NCI-H524 (cell line): ENCODE measurements at places on chromosomes 5 and 9.
A peak's percentile ranks its signal among the peaks of the same experiment; 100 is the strongest.

- peak; percentile 90 for DNase-seq
Measured at GRCh38 chr5:133059621-133060020, 7.8 kb downstream of the HSPA4 start.

- peak; percentile 14 for DNase-seq
Measured at GRCh38 chr9:122562134-122562760, 9.3 kb downstream of the OR1N2 start.

DNA sequence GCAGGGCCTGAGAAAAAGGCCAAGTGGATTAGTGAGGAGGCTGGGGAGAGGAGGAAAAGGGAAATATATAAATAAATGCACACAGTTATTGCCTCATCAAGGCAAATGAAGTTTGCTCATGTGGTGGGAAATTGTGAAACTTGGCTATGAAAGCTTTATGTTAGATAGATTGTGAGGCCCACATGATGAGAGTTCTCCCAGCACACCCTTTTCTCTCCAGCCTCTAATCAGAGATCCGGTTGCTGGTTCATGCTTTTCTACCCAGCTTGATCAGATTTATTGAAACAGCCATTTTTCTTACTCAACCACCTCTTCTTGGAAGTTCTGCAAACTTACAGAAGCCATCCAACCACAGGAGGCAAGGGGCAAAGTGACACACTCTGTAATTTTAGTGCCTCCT is 125.8 kb upstream of the KLF4 start:
- no peak for DNase-seq

- DNase-seq, result no peak
Measured at GRCh38 chr9:101162231-101162630, 133.7 kb downstream of the PLPPR1 start.

GRCh38 chr5:170020423-170020822 is 40.1 kb upstream of the INSYN2B start:
- DNase-seq, result no peak

GRCh38 chr5:1348986-1349245 is 4.0 kb upstream of the CLPTM1L start:
- DNase-seq, result no peak

GRCh38 chr5:76582230-76583162 is 40.7 kb downstream of the F2RL2 start:
- DNase-seq, result no peak

DNA sequence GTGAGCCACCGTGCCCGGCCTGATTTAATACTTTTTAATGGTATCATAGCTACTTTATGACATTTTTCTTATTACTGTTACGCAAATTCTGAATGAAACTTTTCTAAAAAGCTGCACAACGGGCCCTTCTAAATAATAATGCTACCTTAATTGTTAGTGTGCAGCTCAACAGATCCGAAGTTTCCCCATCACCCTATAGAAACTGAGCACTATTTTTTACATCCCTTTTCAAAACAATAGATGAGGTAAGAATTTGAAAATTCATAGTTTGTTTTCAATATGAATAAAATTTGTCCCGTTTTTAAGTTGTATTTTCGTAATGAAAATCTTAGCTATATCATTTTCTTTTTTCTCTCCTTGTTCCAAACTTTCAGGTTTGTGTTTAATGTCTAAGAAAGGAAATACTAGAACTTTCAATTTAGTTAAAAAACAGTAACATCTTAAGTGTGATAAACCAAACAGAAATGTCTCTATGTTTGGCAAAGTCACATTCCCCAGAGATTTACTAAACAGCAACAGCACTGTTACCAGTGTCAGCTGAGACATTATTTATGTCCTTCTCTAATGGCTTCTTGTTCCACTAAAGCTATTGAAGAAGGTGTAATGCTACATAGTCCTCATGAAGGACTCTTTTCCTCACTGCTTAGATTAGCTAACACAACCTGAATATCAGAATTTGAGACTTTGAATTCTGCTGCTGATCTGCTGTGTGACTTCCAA is 22.9 kb downstream of the KIF2A start:
- no peak for DNase-seq

GRCh38 chr5:178214160-178214803 is 9.9 kb downstream of the HNRNPAB start:
- DNase-seq, result no peak

DNA sequence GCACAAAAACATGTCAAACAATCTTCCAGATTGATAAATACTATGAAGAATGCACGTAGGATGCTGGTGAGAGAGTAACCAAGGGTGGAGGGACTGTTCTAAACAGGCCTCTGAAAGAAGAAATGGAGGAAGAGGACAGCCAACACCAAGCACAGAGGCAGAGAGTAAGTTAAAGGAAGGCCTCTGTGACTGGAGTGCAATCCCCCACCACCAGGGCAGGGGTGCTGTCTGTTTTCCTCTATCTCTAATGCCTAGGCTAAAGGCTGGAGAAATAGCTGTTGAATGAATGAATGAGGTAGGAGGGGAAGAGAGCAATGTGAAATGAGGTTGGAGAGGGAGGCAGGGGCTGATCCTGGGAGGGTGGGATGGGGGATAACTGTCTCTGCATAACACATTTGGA is 88.9 kb downstream of the ANKRD55 start:
- DNase-seq, result no peak

DNA sequence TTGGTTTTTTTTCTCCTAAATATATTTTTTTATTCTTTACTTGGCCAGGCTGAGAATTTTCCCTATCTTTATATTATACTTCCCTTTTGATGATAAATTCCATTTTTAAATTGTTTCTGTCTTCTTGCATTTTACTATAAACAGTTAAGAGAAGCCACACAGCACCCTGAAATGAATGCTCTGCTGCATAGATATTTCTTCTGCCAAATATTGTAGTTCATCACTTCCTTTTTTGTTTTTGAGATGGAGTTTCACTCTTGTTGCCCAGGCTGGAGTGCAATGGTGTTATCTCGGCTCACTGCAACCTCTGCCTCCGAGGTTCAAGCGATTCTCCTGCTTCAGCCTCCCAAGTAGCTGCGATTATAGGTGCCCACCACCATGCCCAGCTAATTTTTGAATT is 8.5 kb upstream of the INIP start:
- DNase-seq, result no peak

DNA sequence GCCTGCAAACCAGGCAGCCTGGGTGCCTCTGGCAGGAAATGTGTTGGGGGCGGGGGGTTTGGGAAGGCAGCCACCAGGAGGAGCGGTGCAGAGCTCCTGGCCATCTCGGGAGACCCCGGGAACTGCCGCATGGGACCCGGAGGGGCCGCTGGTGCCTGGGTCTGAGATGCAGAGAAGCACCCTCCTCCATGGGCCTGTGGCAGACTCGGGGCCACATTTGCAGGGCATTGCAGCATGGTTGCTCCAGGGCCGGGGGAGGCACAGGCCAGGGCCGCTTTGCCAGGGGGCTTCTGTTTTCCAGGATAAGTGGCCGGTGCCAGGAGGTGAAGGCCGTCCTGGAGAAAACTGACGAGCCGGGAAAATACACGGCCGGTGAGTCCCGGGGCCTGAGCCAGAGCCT is 1.7 kb downstream of the LCN1 start:
- DNase-seq, result no peak

- DNase-seq, result peak; percentile 3
Measured at GRCh38 chr5:74993743-74994142, 58.6 kb downstream of the GCNT4 start.

- no peak for DNase-seq
Measured at GRCh38 chr9:133487331-133487725, 8.4 kb upstream of the SLC2A6 start.

DNA sequence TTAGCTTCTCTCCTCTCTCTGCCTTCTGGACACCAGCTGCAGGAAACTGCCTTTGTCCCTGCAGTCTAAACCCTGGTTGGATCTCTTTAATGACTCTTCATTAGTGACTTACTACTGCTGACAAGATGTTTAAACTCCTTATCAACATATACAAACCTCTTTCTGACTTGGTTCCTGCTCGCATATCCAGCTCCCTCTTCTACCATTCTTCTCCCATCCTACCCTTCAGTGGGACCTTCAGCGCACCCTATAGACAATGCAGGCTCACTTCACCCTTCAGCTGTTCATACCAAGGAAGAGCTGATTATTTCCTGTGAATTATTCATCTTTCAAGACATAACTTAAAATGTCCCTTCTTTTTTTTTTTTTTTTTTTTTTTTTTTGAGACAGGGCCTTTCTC is 436.5 kb downstream of the KIAA0825 start:
- peak; percentile 9 for DNase-seq

DNA sequence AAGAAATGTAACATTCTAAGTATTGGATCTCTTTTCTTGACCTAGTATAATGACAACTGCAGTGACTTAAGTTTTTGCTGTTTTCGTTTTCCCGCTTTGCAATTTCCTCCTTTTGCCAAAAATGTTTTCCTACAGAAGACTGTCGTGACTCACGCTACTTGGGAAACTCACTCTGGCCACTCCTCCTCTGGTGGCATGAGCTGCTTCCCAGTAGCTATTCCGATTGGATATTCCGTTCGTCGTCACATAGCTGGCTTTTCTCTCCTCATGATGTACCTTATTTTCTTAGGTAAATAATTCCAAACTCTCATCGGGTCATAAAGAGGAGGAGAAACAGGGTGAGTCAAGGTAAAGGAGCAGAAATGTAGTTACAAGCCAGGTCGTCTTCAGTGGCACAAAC is 64.9 kb downstream of the GOLPH3 start:
- no peak for DNase-seq

- DNase-seq, result no peak
Measured at GRCh38 chr5:122180146-122180712, 50.9 kb downstream of the ZNF474 start.

GRCh38 chr5:10595293-10595671 is 31.4 kb downstream of the ANKRD33B start:
- DNase-seq, result peak; percentile 83

- no peak for DNase-seq
Measured at GRCh38 chr9:100204796-100205195, 105.8 kb downstream of the INVS start.

DNA sequence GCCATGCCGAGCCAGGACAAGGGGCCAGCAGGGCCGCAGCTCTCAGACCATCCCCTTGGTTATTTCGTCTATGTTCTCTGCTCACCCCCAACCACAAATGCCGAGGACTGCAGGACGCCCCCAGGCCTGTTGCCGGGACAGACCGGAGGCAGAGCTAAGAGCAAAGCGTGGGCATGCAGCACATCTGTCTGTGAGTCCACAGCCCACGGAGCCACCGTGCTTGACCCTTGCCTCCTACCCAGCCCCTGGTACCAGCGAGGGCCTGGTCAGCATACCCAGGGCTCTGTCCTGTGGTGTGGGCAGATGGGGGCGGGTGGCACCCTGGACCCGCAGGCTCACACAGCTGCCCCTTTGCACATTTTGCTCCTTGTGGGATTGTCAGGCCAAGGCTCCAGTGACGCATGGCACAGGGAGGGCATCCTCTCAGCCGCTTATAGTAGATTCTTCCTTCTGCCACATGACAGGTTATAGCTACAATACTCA is 4.7 kb downstream of the BRD3 start:
- no peak for DNase-seq
